NCI-H1048 (cell line): ENCODE measurements at places on chromosomes 5 and 9.

DNA sequence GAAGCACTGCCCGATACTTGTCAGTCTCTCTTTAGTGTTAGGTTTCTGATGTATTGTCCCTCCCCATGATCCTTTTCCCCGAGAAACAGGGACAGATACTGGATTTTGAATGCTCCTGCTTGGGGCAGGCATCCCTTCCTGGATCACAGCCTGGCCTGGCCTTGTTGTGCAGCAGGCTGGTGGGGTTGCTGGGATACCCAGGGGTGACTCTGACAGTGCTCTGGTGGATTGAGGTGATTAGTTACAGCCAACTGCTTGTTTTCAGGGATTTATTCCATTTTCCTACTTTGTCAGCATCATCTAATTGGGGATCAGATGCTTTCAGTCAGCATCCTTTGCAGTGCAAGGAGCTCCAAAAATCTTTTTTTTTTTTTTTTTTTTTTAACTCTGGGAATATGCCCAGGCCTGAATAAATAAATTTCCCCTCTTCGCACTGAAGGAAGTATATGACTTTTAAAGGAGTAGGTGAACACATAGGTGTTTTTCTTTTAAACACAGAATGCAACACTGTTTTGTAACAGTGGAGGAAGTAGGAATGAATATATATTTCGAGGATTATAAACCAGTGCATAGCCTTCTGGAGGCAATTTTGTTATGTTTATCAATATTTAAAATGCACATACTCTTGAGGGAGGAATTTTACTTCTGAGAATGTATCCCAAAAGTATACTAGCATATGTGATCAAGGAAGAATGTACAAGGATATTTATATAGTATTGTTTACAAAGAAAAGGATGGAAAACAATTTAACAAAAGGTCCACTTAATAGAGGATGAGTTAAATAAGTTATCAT lies 127.3 kb upstream of the ELL2 start:
- no peak for DNase-seq

GRCh38 chr5:83294246-83294645 lies 177.3 kb upstream of the VCAN start:
- DNase-seq = no peak

DNA sequence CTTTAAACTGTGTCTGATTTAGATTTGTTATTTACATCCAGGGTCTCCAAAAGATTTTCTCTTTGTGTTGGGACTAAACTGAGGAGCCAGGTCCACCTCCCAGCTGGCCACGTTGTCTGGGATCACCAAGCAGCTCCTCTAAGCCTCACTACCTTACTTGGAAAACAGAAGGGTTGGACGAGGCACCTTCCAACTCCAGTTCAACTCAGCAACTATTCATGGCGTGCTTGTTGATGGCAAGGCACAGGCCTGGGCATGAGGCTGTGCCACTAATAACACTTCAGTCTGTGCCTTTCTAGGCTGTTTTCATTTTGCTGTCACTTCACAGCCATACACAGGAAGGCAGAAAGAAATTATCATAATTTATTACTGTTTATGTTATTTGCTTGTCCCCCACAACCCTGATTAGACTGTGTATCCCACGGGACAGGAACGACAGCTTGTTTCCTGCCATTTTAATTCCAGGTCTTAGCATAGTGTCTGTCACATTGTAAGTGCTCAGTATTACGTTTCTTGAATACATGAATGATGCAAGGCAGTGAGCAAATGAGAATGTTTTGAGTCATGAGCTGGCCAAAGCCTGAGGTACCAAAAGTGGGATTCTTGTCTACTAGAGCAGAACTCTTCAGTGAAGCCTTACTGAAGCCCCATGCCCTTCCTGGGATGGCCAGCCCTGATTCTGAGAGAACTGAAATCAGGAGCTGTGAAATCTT lies 125.8 kb downstream of the GALNT10 start:
- no peak for DNase-seq

DNA sequence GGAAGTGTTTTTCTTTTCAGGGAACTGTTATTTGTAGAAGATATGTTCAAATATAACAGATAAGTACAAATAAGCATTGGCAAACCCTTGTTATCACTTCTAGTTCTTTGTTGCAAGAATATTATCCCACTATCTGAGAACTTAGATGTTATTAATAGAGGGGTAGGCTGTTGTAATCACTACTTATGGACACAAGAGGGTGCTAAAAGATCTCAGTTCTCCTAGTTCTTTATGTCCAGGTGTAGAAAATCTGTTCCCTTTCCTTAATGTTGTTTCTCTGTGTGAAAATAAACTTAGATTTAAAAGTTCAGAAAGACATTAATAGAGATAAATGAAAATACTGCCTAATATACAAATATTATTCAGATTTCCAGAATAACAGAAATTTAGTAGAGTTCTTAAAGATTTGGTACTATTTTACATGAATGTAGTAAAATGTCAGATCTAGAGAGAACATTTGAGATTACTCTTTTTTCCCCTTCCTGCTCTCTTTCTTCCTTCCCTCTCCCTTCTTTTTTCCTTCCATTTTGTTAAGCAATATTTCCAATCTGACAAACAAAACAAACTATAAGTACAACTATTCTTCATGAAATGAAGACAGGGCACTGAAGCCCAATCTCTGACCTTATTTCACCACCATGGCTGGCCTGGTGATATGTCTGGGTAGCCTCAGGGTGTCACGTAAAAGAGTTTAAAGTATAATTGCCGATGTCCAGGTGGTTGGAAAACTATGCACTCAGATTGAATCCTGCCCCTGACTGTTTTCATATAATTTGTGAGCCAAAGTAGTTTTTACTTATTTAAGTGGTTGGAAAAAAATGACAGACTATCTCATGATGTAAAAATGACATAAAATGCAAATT lies 43.6 kb upstream of the C5orf46 start:
- DNase-seq = no peak

DNA sequence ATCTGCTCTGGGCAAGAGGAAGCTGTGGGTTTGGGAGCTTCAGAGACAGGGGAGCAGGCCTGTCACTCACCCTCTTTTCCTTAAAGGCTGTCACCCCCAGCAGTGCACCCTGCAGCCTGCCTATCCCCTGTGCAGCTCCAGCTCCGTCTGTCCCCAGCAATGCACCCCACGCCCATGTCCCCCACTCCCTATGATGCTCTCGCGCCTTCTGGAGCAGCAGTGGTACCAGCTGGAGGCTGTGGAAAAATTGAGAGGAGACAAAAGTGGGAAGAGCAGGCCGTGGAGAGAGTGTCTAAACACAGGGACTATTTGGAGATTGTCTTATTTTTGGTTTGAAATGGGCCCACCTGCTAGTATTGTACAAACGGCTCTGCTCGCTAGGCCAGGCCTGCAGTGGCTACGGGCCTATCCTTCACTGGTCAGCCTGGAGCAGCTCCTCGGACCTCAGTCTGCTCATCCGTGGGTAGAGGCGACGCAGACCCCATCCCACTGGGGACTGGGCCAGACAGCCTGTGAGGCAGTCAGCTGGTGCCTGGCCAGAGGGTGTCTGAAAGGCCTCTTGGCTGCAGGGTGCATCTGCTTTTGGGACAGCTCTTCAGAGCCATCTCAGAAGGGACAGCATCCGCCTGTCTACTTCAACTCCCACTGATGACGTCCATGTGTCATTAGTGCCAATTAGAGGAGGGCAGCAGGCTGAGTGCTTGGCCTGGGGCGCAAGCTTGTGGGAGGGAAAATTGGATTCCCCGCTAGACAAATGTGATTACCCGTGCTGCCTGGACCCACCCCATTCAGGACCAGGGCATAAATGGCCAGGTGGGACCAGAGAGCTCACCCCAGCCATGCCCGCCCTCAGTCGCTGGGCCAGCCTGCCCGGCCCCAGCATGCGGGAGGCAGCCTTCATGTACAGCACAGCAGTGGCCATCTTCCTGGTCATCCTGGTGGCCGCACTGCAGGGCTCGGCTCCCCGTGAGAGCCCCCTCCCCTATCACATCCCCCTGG lies at the start of gene DBH:
TSS of gene DBH (plus strand) at position 831 of the 999 bp plus-strand sequence. CDS start at position 840, 9 bp downstream.
- no peak for DNase-seq

- peak; percentile 17 for DNase-seq
Observed at GRCh38 chr9:14081745-14082144, 232.2 kb downstream of the NFIB start.

DNA sequence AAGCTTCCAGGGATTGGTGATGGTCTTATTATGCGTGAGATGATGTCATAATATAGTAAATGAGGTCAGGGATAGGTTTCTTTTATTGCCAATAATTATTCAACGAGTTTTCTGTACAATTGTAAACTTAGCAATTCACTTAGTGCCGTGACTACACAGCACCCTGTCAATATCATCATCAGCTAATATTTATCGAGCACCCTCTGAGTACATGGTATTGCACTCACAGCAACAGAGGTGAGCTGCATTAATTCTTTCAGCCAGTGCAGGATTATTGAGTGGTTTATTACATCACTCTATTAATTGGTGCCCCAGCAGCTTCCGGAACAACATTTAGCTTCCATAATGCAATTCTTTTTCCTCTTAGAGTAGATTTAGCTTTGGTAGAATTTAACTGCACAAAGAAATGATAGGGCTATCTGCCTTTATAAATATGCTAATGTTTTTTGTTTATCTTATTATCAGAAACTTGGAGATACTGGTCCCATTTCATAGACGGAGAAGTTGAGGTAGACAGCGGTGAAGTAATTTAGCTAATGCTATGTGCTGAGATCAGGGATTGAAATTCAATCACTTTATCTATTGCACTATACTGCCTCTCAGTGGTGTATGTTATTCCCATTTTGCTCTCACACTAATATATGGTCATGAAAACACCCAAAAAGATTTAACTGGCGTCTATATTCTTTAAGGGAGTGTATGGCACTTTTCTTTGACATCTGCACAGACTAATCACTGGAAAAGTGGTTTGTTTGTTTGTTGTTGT lies 726.1 kb upstream of the WWC1 start:
- DNase-seq = no peak

GRCh38 chr5:147818290-147818689 lies 13.2 kb downstream of the SPINK1 start:
- no peak for DNase-seq

- DNase-seq = no peak
Observed at GRCh38 chr5:10338686-10339057, 14.8 kb upstream of the MARCHF6 start.

- no peak for DNase-seq
Observed at GRCh38 chr5:154118893-154119336, 71.6 kb upstream of the GALNT10 start.

- DNase-seq = no peak
Observed at GRCh38 chr5:122723606-122724352, 51.1 kb upstream of the SNX2 start.

- DNase-seq = no peak
Observed at GRCh38 chr9:87301371-87301770, 196.3 kb upstream of the DAPK1 start.

DNA sequence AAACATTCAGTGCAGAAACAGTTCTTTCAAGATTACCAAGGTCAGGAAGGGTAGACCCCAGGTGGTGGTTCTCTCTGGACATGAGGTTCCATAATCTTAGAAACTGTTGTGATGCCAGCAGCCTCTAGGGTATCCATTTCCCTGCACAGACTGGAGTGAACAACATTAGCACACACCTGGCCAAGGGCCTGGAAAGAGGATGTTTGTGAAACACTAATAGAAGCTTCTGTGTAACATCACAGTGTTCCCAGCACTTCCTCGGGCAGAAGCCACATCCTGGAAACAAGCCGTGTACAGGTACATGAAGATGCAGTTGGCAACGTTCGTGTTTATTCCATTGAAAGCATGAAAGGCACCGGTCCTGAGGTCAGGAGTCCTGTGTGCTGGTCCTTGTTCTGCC lies 598.2 kb upstream of the KLF4 start:
- no peak for DNase-seq

DNA sequence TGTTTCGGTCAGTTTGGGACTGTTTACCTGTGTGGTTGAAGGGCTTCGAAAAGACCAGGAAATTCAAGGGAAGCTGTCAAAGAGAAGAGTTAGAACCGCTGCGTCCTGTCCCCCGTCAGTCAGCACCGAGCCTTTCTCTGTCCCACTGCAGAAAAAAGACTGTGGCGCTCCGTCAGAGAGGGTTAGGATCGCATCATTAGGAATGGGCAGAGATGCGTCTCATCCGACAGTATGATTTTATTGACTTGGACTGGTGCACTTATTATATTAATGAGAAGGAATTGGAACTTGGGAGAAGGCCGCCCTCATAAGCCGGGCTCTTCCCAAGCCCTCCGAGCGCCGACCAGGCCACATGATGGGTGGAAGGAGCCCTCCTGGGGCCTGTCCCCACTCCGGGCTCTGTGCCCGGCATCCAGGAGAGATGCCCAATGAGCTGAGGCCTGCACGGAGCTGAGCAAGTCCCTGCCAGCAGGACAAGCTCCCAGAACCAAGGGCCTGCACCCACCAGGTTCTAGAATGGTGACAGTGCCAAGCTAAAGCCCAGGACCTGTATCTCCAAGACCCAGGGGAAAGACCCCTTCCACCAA lies 71.5 kb downstream of the NEK6 start:
- no peak for DNase-seq

DNA sequence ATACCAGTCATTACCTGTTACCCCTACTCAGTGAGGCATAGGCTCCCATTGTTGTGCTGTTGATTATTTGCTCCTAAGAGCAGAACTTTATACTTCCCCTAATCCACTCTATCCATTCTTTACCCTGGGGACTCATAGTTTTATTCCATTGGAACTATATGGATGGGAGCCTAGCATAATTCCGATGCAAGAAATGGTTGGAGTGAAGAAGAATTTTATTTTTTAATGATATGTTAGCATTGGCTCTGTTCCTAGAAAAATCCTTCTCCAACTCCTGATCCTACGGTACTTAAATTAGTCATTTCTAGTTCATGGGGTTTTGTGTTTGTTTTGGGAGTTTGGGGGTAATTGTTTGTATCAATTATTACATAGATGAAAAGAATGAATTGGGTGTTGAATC lies 191.5 kb downstream of the GOLPH3 start:
- no peak for DNase-seq

GRCh38 chr5:9082996-9083395 lies 462.9 kb downstream of the SEMA5A start:
- DNase-seq = no peak

GRCh38 chr5:15695215-15695731 lies 195.3 kb downstream of the FBXL7 start:
- DNase-seq = no peak

- no peak for DNase-seq
Observed at GRCh38 chr5:86124333-86124732, 493.4 kb upstream of the COX7C start.

GRCh38 chr9:463455-464171 lies 248.9 kb downstream of the DOCK8 start:
- no peak for DNase-seq

DNA sequence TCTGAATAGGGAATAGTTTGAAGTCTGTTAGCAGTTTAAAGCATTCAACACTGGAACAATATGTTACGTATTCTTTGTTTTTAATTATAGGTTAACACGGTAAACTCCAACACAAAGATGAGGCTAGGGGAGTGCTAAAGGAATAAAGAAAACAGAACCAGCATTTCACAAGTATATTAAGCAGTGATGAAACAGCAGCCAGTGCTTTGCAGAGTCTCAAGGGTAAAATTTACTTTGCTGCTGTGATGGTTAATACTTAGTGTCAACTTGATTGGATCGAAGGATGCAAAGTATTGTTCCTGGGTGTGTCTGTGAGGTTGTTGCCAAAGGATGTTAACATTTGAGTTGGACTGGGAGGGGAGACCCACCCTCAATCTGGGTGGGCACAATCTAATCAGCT lies 30.0 kb upstream of the GSN start:
- no peak for DNase-seq
